Skin of body (tissue), 3 donors: ENCODE measurements at places on chromosomes 12 and 14. TPM values are rescaled to one million over a fixed set of nuclear protein-coding genes. Genes with fewer than 3 reads are reported as not detected.

Gene CPSF6
- total RNA-seq: 46.6 TPM

Gene OLR1
- total RNA-seq: 2.7 TPM

DNA sequence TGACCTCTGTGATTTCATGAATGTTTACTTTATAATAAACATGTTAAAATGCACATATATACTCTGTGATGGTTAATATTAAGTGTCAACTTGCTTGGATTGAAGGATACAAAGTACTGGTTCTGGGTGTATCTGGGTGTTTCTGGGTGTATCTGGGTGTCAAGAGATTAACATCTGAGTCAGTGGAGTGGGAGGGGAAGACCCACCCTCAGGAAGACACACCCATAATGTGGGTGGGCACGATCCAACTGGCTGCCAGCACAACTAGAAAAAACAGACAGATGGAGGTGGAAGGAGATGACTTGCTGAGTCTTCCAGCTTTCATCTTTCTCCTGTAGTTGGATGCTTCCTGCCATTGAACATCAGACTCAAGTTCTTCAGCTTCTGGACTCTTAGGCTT, 11.9 kb downstream of the NUP37 start:
- no peak for DNase-seq

Gene CFAP251
- 2.2 TPM for total RNA-seq

DNA sequence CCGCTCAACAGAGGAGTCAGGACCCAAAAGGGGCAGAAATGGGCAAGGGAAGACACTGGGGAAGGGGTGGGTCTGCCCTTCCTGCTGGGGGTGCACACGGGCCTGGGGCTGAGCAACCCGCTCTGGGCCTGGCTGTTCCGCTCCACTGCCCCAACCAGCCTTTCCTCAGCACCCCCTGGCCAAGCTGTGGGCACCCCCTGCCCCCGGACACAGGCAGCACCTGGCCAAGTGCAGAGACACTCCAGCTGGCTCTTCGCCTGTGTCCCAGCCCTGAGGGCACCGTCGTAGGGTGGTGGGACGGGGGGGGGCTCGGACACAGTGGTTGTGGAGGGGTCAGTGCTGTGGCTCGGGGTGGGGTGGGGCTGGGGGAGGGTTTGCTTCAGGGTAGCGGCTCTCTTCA, 10.3 kb downstream of the PACS2 start:
- no peak for DNase-seq

Gene P2RX2
- not detected for total RNA-seq

DNA sequence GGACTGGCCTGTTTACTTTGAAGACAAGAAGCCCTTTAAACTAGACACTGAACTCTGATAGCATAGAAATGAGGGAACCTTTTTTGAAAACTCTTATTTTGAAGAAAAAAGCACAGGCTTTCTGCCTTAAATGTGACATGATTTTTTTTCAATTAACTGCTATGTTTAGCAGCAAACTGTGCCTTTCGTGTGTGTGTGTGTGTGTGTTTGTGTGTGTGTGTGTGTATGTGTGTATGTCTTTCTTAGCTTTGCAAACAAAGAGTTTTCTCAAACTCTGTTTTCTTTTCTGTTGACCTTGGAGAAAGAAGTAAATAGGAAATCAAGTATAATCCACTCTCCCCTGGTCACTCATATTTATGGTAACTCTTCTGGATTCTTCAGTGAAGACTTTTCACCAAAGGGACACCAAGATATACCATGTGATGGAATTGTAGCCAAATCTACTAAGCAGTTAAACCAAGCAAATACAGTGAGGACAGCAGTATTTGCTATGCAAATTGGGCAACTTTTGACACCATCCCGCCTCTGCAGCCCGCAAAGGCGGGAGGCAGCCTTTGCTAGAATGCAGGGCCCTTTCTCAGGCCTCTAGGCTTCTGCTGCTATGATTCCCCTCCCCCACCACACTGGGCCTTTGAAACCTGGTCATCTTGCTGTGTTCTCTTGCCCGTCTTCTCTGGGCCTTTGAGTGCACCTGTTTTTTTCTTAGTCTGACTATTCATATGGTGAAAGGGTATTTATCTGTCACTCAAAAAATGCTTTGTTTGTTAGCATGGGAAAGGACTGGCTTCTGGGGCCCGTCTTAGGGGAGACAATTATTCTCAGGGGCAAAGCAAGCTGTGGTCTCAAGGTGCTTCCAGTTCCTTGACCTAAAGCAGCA, 107.9 kb downstream of the MYRFL start:
- DNase-seq: no peak

DNA sequence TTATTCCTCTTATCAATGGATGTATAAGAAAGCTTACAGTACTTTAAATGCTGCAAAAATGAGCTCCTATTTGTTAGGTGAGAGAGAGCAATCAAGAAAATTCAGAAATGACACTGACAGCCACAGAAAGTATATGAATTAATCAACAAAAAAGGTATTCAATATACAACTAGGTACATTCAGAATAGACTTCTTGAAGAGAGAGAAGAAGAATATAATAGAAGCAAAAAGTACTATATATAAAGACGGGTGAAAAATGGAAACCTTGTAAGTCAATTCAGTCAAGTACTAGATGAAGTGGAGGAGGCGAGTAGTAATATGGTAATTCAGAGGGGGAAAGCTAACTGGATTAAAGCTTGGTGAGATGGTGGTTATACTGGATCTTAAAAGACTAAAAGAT, 74.3 kb downstream of the HEATR5A start:
- DNase-seq: no peak

Gene NKX2-8
- total RNA-seq: not detected

- peak; percentile 3 for DNase-seq
Observed at GRCh38 chr12:99005601-99006000, 360.5 kb downstream of the APAF1 start.
